Mammary epithelial cell (primary cell): ENCODE measurements at places on chromosomes 4 and X. TPM values are rescaled to one million over a fixed set of nuclear protein-coding genes. Genes with fewer than 3 reads are reported as not detected.

Gene SOWAHB
- total RNA-seq: 8.3 TPM

Gene CFP
- 0.17 TPM for total RNA-seq

Gene HSD17B13
- total RNA-seq: not detected in 2 replicates

Gene MRPL1
- 38.4 and 40.9 TPM in 2 replicates for total RNA-seq

Gene SUPT20HL2
- total RNA-seq: not detected

Gene TMEM271
- total RNA-seq: not detected in 2 replicates

Gene C4orf54
- not detected in 2 replicates for total RNA-seq

Gene SGMS2
- total RNA-seq: 48.1 and 63.4 TPM in 2 replicates

Gene STPG2
- 0.28 TPM in 1 of 2 replicates, not detected in the other for total RNA-seq
